ENCODE measurements at places on chromosomes 12 and 14.

- no peak for DNase-seq
Observed at GRCh38 chr12:125566-125965, 59.0 kb downstream of the IQSEC3 start.

DNA sequence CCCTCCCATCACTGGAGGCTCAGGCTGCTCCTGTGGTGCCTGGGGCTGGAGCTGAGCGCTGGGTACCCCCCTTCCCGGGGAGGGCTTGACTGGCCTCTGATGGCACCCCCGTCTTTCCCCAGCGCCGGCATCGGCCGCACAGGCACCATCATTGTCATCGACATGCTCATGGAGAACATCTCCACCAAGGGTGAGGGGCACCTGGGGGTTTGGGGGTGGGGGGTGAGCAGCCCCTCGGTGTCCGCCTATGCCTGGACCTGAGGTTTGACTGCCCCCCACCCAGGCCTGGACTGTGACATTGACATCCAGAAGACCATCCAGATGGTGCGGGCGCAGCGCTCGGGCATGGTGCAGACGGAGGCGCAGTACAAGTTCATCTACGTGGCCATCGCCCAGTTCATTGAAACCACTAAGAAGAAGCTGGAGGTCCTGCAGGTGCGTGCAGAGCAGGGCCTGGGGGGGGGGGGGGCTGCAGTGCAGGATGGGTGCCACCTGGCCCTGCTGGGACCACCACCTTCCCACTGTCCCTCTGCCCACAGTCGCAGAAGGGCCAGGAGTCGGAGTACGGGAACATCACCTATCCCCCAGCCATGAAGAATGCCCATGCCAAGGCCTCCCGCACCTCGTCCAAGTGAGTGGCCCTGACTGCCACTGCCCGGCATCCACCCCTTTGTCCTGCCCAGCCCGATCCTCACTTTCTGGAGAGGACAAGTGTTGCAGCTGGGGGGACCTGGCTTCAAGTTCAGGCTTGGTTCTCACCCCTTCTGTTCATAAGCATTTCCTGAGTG lies 8.8 kb downstream of the PTPN6 start:
- no peak for DNase-seq

DNA sequence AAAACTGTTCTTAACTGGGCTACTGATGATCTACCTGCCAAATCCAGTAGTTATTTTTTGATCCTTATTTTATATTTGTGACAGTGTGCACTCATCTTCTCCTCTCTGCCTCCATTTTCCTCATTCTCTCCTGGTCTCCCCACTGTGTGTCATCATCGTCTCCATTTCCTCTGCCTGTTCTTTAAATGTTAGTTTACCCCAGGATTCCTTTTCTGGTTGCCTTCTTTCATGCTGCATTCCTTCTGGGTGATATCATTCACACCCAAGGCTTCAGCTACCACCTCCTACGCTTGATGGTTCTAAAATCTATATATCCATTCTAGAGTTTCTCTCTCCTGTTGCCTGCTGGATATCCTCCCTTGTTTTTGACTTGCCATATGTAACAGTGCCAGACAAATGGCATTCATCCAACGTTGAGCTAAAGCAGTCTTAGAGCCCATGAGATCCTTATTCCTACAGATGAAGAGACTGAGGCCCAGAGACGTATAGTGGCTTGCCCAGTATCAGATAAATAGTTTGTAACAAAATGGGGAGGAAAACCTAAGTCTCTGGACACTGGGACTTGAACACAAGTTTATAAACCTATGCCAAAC lies 109.5 kb downstream of the DIP2B start:
- no peak for DNase-seq

DNA sequence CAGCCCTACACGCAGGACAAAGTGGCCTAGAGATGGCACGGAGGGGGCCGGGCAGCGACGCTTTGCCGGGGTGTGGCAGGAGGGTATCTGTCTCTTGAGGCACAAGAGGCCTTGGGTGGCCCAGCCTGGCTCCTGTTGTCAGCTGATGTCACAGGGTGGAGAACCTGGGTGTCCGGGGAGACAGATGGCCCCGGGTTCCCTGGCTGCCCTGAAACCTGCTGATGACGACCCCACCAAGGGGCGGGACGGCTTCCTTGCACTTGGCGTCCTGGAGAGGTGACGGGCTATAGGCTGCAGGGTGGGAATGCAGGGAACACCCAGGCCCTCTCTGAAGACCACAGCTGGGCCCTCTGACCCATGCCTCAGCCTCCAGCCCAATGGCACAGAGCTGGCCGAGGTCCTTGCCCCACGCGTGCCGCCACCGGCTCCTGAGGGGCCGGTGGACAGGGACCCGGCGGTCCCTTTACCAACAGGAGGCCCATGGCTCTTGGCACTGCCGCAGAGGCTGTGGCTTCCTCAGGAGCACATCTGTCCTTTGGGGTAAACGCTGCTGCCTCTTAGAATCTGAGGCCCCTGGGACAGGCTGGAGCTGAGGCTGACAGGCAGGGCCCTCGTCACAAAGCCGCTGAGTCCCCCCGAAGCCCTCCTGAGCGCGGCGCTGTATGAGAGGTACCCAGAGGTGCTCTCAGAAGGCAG lies 16.4 kb downstream of the TRMT61A start:
- DNase-seq = no peak

DNA sequence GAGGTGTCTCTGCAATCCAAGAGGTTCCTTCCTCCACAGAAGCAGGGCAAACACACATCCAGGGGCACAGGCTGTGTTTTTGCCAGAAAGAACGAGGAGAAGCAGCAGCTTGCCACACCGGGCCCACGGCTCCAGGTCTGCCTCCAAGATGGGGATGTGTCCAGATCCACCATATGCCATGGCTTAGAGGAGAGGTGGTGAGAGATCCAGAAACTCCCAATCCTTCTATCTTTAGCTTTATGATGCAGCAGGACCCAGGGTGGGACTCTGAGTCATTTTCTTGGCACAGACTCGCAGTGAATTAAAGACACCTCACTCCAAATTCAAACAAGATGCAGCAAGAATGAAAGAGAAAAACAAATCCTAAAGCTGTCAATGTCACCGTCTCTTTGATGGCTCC lies 481.4 kb upstream of the TMEM132C start:
- DNase-seq = no peak

GRCh38 chr12:84056-84455 lies 17.5 kb downstream of the IQSEC3 start:
- DNase-seq = no peak

GRCh38 chr12:121295116-121295745 lies 1.3 kb downstream of the CAMKK2 start:
- no peak for DNase-seq

DNA sequence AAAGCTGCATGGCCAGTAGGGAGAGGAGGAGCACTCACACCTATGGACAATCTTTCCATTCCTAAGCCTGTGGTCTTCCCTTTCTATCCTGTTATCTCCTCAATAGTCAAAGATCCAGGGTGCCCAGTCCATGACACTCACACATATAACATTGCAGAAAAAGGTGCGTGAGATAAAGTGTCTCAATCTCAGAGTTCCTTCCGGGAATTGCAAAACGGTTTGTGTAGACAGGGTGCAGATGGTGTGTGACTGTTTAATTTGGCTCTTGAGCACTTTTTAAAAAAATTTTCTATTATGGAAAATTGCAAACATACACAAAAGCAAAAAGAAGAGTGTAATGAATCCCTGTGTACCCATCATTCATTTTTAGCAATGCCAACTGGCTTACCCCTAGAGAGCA lies 1493.6 kb downstream of the AACS start:
- no peak for DNase-seq

GRCh38 chr12:105924526-105925208 lies 214.1 kb downstream of the NUAK1 start:
- no peak for DNase-seq

DNA sequence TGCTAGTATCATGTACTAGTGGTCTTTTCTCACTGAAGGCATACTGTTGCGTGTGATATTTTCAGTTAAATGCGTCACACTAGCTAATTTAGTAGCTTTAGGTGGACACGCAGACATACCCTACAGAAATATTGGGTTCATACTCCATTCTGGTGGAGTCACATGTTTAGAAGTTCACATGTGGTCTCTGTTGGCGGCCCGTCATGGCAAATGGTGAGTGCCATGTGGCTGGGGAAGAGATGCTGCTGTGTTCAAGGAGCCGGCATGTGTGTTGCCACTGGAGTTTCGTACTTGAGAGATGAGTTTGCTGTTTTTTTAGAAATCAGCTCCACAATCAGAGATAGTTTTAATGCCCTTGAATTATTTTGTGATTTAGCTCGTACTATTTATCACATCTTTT lies 454.6 kb downstream of the PCNX1 start:
- no peak for DNase-seq

DNA sequence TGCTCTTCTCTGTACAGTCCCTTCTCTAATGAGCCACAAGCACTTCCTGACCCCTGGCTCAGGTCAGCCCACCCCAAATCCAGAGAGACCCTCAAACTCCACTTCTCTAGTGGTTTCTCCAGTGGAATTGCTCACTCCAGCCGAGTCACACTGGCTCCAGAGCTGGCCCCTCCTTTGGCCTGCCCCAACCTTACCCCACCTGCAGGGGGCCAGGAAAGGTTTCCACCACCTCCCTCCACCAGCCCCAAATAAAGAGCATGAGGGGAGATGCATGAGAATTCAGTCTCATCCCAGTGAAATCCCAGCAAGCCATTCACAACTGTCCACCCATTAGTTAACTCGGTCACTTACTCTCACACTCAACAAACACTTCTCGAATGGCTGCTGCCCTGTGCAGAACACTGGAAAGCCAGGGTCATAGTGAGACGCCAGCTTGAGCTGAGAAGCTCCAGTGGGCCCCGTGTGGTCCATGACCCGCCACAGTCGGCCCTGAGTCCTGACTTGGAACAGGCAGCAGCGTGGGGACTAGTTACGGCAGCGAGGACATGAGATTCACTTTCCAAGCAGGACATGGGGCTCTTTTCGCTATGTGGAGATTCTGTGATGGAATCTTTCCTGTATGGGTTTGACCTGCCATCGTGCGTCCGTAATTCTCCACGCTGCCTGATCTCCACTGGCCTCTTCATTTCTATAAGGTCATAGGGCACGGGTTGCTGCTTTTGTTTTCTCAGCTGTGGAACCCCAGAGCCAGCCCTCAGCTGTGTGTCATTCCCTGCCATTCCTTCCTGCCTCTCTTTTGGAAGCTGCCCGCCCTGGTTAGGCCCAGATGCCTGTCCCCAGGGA lies 44.2 kb downstream of the SLC6A12 start:
- no peak for DNase-seq

- DNase-seq = no peak
Observed at GRCh38 chr12:118271770-118272417, 100.8 kb downstream of the TAOK3 start.

DNA sequence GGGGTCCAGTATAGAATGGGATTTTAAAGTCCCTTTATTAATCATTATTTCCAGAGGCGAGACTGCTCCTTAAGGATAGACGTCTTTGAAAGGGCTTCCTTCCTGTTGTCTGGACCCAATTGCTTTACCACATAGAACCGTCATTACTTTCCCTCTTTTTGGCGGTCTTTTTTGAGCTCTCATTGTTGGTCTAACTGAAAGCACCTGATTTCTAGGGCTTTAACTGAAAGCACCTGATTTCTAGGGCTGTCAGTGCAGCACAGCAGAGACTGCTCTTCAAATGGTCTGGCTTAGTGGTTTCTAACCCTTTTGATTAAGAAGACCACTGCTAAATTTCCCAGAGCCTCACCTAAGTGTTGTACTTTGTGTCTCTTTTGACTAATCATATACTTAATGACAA lies 95.8 kb downstream of the PRKCH start:
- peak; percentile 22 for DNase-seq

GRCh38 chr14:94644102-94644535 lies 31.9 kb downstream of the SERPINA3 start:
- DNase-seq = no peak

GRCh38 chr14:81385419-81385818 lies 14.7 kb downstream of the STON2 start:
- no peak for DNase-seq

DNA sequence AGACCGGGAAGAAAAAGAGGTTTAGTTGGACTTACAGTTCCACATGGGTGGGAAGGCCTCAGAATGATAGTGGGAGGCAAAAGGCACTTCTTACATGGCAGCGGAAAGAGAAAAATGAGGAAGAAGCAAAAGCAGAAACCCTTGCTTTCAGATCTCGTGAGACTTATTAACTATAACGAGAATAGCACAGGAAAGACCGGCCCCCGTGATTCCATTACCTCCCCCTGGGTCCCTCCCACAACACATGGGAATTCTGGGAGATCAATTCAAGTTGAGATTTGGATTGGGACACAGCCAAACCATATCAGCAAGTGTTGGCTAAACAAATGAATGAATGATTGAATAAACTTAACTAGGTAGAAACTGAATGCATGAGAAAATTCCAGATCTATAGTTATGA lies 85.3 kb upstream of the PARP11 start:
- DNase-seq = no peak

- DNase-seq = no peak
Observed at GRCh38 chr14:60998617-60999016, 17.6 kb downstream of the SLC38A6 start.

DNA sequence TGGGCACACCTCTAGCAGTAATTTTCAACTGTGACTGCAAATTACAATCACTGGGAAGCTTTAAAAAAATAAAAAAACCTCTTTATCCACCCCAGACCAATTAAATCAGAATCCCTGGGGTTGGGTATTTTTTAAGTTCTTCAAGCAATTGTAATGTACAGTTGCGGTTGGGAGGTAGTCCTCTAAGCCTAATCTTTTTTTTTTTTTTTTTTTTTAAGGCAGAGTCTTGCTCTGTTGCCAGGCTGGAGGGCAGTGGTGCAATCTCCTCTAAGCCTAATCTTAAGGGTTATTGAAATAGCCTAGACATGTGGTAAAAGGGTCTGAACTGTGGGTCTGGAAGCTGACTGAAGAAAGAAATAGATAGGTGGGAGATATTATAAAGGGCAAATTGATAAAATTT lies 230.5 kb downstream of the AKAP6 start:
- DNase-seq = no peak

DNA sequence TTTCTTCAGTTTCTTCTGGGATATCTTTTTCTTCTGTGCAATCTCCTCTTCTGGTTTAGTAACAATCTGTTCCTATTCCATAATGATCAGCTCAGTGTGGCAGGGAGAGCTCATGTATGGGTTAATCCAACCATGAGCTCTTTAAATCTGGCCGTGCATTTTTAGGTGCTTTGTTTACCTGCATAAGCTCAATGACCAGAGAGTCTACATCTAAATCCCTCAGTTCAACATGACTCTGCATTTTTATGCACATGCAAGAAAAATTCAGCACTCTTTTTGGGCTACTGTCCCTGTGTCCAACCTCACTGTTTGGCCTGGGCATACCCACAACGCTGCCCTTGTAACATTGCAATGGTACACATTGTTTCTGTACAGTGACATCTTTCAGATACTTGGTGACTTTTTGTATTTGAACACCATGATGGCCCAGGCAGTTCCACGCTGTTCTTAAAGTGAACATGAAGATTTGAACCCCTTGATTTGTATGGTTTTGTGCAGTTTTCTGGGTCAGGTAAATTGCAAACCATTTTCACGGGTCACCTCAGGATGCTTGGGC lies 243.3 kb upstream of the SRRM4 start:
- DNase-seq = no peak

GRCh38 chr12:92362126-92362525 lies 216.5 kb upstream of the BTG1 start:
- DNase-seq = no peak

DNA sequence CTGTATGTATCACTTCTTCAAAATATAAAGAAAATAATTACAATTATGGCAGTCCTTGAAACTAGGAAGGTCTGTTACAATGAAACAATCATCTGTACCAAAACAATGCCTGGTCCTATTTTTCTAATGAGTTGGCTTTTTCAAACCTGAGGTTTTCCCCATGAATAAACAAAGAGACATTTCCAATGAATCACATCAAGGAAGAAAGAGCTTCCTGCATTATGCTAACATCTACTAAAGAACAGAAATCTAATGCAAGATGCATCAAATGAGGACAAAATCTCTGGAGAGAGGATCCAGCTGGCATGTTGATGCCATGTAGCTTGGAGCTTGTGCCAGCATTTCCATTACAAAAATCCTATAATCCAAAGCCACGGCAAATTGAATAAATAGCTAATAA lies 29.3 kb downstream of the NIN start:
- no peak for DNase-seq

Data from CD4-positive, alpha-beta T cell treated with Interferon alpha-2 for 1 hour (primary cell).